ENCODE measurements at places on chromosomes 12 and 14.

DNA sequence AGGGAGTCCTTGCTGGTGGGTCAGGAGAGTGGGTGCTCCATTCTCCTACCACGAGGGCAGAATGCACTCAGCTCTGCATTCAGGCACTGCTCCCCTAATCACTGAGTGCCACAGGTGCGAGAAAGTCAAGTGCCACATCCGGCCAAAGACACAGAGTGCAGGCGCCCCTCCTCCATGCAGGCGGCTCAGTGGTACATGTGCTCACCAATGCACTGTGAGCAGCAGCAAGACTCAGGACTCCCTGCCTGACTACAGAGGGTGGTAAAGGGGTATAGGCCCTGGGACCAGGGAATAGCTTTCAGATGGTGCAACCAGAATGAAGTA lies 32.9 kb downstream of the ZFYVE21 start:
- no peak for DNase-seq

GRCh38 chr14:85421186-85421877 lies 108.6 kb upstream of the FLRT2 start:
- no peak for DNase-seq

DNA sequence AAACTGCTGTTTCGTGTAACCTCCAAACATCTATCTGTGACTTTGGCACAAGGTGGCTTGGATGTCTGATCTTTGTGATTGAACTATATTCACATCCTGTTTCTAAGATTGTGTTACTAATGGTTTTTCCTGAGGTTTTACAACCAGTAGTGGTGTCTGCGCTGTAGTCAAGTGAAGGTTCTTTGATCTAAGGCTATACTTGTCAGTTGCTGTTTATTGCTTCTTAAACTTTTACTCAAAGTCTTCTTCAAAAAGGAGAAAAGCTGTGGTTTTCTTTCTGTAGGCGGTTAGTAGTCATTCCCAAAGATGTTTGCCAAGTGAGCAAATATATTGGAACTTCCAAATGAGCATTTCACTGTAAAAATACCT lies 12.3 kb upstream of the CALM1 start:
- no peak for DNase-seq

- DNase-seq: no peak
Observed at GRCh38 chr12:92162079-92162478, 16.4 kb upstream of the BTG1 start.

GRCh38 chr14:104520620-104521410 lies 58.7 kb upstream of the C14orf180 start:
- DNase-seq: no peak

DNA sequence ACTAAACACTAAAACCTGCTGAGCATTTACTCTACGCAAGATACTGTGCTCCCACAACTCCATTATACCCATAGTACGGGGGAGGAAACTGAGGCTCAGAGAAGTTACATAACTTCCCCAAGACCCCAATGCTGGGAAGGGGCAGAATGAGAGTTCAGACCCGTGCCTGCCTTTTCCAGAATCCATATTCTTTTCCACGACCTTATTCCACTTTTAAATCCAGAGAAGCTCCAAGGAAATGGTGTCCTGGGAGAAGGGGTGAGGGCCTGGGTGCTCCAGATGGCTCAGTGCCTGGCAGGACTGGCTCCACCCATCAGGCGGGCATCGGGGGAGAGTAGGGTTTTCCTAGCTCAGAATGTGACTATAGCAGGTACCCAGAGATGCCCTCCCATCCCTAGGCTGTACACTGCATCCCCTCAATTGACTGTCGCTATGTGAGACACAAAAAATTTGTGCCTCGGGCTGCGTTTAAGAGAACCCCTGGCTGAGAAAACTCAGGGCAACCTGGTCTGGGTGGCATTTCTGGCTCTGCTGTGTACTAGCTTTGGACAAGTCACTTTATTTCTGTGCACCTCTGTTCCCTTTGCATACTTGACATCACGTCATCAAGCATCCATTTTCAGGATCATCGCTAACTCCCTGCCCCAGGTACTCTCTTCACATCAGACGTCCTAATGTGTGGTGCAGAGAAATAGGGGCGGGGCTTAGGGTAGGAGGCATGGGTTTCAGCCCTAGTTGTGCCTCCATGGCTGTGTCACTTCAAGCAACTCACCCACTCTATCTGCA lies 11.6 kb upstream of the IQSEC3 start:
- DNase-seq: no peak

GRCh38 chr14:27668531-27668930 lies 1070.7 kb upstream of the NOVA1 start:
- no peak for DNase-seq

DNA sequence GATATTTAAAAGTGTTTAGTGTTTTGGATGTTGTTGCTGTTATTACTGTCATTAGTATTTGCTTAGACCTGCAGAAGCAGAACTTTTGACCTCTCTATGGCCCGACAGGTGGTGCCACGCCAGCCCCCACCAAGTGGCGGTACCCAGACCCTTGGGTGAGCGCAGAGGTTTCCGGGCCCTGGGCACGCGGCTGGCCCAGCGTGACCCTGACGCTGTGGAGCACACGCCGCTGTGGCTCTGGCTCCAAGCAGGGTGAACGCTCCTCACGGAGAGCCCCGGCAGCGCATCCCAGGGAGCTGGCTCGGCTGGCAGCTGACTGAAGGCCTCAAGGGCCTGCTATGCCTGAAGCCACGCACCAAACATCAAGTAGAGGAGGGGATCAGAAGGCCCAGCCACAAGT lies 22.6 kb downstream of the SLC25A47 start:
- no peak for DNase-seq

DNA sequence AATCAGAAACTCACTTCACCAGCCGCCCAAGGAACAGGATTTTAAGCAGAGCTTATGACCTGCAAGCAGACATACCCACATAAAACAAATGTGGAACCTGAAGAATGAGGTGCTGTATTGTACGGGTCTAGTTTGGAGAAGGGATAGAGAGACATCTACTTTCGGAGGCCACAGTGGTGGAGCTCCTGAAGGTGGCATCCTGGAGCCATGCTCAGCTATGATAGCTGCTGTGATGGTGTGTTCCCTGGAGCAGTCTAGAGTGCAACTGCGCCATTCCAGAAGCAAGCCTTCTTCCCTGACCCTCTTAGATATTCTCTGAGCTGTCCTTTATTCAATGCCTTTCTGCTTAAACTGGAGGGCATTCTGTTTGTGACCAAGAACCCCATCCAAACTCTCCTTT lies 402.6 kb downstream of the FUT8 start:
- DNase-seq: no peak

All from umbilical cord (tissue), 2 donors.